Left lobe of liver (tissue), 2 donors: ENCODE measurements at places on chromosomes 6 and 20.

- no peak for DNase-seq
These were observed 51.1 kb downstream of the MMS22L start for GRCh38 chr6:97231911-97232310.

DNA sequence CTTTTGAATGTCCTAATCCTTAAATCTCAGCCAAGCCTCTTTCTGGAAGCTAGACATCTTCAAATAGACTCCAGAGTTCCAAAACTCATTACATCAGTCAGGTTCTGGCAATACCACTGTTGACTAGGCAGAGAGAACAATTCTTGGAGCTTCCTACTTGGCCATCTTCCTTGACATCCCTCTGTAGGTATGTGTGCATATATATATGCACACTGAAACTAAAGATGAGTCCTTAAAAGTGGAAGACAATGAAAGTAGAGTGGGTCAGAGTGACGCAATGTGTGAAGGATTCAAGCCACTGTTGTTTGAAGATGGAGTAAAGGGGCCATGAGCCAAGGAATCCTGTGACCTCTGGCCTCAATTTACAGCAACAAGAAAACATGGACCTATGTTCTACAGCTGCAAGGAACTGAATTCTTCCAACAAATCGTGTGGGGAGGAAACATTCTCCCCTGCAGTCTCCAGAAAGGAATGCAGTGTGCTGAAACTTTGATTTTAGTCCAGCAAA is 18.7 kb upstream of the DUSP22 start:
- no peak for DNase-seq

- DNase-seq: no peak
These were observed 262.0 kb upstream of the JARID2 start for GRCh38 chr6:14983599-14984518.

DNA sequence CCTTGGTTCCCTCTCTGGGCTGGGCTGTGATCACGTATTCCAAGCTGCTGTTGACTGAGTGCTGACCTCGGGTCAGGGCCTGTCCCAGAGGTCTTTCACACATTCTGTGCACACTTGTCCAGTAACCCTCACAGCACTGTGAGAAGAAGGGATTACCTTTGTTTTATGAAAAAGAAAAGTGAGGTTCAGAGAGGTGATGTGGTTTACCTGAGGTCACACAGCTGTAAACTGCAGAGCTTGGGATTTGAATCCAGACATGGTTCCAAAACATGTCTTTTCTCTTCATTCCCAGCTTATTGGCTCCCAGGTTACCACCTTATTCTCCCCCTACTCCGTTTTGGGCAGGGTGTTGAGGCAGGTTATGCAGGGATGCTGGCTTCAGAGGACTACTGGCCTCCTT is 28.4 kb upstream of the CDH22 start:
- no peak for DNase-seq

DNA sequence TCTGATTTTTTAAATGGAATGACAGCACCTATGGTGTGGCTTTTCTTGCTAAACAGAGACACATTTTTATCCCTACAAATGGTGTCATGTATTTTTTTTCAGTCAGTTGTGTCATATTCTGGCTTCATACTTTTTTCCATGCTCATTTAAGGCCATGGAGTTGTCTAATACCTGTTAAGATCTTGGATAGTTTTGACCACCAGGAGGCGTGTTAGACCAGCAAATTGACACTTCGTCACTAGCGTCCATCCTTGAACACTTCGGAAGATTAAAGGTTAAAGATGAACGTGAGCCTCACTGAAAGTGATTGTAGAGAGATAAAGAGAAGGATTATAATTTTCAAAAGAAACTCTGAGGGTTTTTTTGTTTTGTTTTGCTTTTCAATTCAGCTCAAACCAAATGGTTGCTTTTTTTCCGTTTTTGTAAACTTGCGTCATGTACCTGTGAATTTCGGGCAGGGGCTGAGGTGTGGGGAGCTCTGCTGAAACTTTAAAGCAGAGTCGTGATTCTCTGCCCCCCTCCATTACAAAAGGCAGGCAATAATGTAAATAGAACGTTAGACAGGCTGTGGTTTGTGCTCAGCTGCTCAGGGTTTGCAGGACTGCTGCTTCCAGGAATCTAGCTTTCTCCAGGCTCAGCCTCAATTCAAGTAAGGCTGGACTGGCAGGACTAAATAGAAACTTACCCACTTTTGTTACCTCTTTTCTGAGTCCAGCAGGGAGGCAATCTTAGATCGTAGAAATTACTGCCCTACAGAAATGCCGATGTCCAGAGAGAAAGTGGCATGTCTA is 245.1 kb downstream of the FOXA2 start:
- DNase-seq: no peak

GRCh38 chr6:33428966-33429749 is 9.3 kb downstream of the SYNGAP1 start:
- no peak for DNase-seq

DNA sequence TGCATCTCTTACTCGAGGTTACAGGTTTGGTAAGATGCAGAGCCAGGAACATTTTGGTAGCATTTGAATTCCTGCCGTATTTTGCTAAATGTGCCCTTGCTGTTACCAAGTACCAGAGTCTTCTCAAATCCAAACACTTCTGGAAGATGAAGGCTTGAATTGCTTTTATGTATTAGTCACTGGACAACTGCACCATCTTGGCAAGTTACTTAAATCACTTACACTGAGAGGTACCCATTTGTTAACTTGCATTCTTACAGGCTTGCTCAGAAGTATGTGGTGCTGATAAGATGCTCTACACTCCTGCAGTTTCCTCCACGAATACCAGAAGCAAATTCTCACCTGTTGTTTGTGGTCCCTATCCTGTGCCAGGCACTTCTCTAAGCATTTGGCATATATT is 12.7 kb downstream of the IL22RA2 start:
- DNase-seq: no peak

- DNase-seq: no peak
These were observed 47.4 kb downstream of the NOX3 start for GRCh38 chr6:155408231-155408630.

DNA sequence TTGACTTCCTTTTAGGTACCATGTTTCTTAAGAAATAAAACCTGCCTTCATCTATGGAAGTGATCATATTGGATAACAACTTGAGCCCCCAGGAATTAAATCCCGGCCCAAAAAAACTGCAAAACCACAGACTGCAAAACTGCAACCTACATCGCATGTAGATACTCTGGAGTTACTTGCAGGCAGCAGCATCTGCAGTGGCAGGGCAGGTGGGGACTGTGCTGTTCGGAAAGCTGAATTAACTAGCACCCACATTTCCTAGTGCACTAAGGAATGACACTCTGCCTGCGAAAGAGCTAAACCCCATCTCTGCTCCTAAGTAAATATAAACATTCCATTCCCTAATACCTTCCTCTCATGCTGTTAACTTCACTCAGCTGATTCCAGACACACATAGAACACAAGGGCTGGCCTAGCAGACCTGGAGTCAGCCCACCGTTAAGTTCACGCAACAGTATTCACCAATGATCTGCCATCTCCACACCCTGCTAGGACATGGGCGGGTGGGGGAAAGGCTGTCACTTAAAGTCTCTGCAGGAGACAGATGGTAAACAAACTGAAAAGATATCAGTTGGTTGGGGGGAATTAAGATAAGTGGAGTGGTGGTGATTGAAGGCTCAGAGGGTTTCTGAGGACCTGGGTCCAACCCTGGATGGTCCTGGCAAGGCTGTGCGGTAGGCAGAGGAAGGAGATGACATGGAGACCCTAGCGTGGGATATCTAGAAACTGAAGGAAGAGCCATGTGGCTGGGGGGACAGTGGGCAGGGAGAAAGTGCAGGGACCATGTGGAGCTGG is 128.4 kb downstream of the SYCP2 start:
- DNase-seq: peak; percentile 14

GRCh38 chr20:64140956-64141355 is 23.3 kb upstream of the MYT1 start:
- no peak for DNase-seq

- DNase-seq: no peak
These were observed 324.7 kb downstream of the SYNE1 start for GRCh38 chr6:152312434-152312833.
